Stimulated activated naive CD8-positive, alpha-beta T cell treated with anti-CD3 and anti-CD28 coated beads, Interleukin-15, amount 100 ng/mL, for 72 hours (primary cell): ENCODE measurements at places on chromosomes 5 and 9.

GRCh38 chr5:121725450-121725849, 126.2 kb upstream of the FTMT start:
- DNase-seq: no peak

- DNase-seq: no peak
Measured at GRCh38 chr9:18451406-18451805, 22.5 kb upstream of the ADAMTSL1 start.

GRCh38 chr5:173825215-173825865, 62.8 kb upstream of the CPEB4 start:
- no peak for DNase-seq

DNA sequence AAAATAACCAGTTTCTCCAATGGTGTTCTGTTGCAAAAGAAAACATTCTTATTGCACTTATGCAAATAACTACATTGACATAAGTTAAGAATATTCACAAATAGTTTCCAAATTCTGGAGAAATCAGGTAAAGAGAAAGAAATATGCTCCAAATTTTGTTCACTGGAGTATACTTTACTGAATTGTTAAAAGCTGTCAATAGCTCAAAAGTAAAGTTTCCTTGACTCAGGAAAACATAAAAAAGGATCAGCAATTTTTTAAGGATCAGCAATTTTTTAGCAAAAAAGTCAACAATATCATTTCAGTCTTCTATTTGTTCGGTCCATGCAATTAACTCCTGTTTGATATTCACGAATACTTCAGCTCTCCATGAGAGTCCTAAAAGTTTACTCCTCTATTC, 51.6 kb downstream of the ANXA2R start:
- DNase-seq: no peak

- no peak for DNase-seq
Measured at GRCh38 chr9:84330246-84330645, 10.3 kb downstream of the SLC28A3 start.

DNA sequence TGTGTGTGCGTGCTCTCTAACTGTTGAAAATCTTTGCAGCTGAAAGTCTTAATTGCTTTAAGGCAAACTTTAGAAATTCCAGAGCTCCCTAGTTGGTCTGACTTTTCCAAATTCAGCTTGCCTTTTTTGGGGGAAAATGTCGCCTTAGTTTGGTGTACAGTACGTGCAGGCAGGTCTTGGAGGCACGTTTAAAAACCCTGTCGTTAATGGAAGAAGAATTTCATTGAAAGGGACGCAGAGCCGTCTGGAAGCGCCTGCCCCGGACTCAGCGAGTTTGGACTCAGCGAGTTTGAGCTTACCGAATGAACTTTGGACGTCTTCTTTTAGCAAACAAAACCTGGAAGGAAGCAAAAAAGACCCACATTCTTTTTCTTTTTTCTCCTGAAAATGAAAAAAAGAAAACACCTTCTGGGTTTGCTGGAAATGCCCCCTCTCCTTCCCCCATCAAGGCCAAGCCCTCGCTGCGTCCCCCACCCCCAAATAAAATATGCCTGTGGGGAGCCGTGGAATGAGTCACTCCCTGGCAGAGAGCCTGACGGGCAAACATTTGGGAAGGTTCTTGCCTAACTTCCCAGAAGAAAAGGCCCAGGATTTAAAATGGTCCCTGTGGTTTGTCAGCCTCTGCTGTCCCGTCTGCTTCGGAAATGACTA, 1.5 kb downstream of the NEK6 start:
- no peak for DNase-seq

DNA sequence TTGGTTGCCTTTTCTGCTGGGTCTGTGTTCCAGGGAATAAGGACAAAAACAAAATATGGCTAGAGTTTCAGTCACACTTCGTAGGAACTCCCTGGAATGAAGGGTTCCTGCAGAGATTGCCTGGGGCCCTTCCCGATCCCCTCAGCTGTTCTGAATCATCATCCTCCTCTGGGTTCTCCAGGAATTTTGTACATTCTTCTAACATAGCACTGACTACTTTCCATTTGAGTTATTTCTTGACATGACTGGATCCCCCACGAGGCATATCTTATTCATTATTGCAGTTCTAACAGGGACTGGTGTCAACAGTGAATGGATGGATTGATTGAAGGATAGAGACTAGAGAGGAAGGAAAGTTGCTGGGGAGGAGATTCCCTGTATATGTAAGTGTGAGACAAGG, 49.2 kb upstream of the TNC start:
- DNase-seq: no peak

DNA sequence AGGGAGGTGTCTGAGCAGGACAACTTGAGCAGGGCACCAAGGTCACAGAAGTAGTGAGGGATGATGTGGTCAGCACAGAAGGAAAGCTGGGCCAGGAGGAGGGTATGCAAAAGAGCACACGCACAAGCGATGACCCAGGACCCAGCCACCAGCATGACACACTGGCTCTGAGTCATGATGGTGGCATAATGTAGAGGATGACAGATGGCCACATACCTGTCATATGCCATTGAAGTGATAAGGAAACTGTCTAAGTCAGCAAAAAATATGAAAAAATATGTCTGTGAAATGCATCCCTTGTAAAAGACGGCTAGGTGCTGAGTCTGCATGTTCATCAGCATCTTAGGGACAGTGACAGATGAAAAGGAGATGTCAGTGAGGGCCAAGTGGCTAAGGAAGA, 380 bp downstream of the OR1J1 start:
- no peak for DNase-seq

- no peak for DNase-seq
Measured at GRCh38 chr5:91468651-91469422, 85.7 kb upstream of the ARRDC3 start.

DNA sequence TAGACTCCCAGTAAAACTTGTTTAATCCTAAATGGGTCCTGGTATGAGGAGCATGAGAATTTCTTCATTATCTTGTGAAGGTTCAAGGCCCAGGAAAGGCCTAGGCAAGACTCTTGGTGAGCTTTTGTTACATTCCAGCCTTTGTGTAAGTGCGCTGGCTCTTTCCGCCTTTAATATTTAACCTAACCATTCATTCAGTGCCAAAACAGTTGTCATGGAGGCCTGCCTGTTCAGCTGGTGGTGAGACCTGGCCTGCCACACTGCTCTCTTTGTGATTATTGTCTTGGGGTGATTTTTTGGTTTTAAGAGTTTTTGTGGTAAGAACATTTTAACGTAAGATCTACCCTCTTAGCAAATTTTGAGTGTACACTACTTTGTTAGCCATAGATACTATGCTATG, 127.5 kb upstream of the WWC1 start:
- DNase-seq: no peak

DNA sequence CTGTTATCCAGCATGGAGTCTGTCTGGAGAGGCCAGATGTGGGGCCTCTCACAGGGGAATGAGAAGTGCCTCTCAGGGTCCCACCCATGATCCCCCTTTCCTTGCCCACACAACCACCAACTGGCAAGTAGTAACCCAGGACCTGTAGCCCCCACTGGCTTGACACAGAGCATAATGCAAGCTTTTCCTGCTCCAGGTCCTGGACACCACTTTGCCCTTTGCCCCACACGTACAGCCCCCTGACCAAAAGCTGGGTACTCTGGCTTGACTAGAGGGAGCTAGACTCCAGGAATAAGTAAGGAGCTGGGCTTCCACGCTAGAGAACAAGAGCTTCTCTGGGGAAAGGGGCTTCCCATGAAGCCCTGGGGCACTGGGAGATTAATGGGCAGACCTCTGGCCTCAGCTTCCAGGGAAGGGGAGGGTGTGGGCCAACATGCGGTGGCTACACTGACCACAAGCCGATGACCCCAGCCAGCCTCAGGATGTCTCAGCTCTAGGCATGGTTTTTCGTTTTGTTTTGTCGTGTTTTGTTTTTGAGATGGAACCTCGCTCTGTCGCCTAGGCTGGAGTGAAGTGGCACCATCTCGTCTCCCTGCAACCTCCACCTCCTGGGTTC, 109.5 kb downstream of the C9orf50 start:
- DNase-seq: no peak

GRCh38 chr5:67813877-67814539, 401.5 kb upstream of the PIK3R1 start:
- no peak for DNase-seq

DNA sequence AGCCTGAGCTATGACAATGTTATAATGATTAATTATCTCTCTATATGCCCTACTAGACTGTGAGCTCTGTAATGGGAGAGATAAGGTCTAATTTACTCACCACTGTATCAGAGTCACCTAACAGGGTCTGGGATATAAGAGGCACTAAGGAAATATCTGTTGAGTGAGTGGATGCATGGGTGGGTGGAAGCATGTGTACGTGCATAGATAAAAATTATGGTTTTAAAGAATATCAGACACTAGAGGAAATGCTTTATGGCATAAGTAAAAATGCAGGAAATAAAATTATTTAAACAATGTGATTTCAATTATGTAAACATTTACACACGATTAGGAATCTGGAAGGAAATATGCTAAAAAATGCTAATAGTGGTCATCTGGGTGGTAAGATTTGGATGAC, 137.8 kb downstream of the SPOCK1 start:
- no peak for DNase-seq

GRCh38 chr9:132672413-132672690, 2.1 kb downstream of the GTF3C4 start:
- no peak for DNase-seq

DNA sequence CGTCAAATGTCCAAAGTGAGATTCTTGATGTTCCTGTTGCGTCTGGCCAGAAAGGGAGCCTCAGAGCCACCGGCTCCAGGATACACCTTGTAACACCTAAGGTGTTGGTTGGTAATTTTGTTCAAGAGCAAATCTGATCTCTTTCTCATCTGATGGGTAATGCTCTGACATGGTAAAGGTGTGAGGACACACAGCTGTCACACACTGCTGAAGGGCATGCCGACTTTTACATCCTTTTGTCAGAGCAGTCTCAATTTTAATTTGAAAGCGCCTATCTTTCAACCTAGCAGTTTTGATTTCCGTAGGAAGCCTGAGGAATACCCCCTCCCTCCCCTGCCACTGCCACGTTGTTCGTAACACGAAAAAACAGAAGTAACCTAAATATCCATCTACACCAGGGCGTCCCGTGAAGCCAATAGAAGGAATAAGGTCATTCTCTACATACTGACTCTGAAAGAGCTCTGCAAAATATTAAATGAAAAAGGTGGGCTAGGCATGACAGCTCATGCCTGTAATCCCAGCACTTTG, 57.4 kb downstream of the TSTD2 start:
- no peak for DNase-seq

- no peak for DNase-seq
Measured at GRCh38 chr5:92567831-92568450, 1013.1 kb downstream of the NR2F1-AS1 start.

DNA sequence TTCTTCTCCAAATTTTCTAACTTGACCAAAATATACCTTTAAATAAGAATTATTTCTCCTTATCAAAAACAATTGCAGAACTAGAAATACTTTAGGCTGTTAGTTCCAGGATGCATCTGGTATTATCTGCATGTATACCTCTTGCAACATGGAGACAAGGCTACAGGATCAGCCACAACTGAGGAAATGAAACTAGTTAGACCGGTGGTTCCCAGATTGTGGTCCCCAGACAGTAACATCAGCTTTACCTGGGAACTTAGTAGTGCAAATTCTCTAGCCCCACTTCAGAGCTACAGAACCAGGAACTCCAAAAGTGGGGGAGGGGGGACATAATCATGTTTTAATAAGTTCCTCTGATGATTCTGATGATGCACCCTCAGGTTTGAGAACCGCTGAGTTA, 61.6 kb upstream of the C9orf72 start:
- no peak for DNase-seq

DNA sequence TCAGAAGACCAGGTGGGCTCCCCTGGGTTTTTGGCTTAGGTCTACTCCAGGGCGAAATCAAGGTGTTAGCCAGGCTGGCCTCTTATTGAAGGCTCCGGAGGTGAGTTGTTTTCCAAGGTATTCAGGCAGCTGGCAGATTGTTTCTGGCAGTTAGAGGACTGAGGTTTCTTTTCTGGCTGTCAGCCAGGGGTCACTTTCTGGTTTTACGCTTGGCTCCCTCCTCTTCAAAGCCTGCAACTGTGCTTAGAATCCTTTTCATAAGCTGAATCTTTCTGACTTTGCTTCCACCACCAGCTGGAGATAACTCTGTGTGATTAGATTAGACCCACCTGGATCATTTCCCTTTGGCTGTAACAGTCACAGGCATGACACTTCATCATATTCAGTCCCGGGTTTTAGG, 24.6 kb downstream of the RFK start:
- no peak for DNase-seq

DNA sequence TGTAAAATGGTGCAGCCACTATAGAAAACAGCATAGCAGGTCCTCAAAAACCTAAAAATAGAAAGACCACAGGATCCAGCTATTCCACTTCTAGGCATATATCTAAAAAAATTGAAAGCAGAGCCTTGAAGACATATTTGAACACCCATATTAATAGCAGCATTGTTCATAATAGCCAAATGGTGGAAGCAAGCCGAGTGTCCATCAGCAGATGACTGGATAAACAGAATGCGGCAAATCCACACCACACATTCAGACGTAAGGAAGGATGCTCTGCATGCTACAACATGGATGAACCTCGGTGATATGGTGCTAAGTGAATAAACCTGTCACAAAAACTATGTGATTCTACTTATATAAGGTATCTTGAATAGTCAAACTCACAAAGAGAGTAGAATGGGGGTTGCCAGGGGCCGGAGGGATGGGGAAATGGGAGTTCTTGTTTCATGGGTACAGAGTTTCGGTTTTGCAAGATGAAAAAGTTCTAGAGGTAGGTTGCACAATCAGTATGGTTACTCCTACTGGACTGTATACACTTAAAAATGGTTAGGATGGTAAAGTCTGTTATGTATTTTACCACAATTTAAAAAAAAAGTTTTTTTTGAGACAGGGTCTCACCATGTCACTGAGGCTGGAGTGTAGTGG, 17.1 kb upstream of the HSD17B3 start:
- no peak for DNase-seq

- DNase-seq: no peak
Measured at GRCh38 chr5:26237489-26237888, 800.9 kb downstream of the CDH9 start.

DNA sequence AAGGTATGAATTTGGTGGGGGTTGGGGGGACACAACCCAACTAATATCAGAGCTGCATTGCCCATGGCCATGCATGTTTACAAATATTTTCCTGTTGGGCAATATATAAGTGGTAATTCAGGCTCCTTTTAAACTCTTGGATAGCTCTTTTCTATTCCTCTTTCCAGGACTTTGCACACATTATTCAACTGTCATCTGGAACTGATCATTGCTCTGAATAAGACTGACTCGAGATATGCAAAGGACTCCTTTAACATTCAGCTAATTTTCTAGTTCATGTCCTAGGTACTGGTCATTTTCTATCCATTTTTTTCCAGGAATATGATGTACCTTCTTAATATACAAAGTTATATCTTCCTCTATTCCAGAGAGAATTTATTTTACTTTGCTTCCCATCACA, 89.5 kb upstream of the STK32A start:
- no peak for DNase-seq

DNA sequence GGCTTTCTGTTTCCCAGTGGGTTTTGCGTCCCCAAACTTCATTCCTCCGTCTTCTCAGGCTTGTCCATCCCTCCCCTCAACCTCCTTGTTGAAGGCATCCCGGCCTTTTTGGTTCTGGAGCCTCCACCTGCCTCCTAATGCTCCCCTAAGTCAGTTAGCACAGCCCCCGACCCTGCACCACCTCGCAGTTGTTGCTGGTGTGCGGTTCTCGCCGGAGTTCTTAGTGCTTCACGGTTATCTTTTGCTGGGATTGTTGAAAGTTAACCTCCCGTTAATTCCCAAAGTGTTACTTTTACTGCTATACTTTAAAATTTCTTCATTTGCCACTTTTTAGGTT, 447 bp downstream of the UBLCP1 start:
- DNase-seq: no peak

- no peak for DNase-seq
Measured at GRCh38 chr5:149416987-149417710, 38.1 kb upstream of the IL17B start.

GRCh38 chr5:177548495-177548894, 5.9 kb downstream of the FAM193B start:
- DNase-seq: no peak
